Uterus (tissue), 4 donors: ENCODE measurements at places on chromosomes 16 and 17.

- no peak for DNase-seq
These were observed 2.3 kb downstream of the SLFN5 start for GRCh38 chr17:35245196-35245486.

DNA sequence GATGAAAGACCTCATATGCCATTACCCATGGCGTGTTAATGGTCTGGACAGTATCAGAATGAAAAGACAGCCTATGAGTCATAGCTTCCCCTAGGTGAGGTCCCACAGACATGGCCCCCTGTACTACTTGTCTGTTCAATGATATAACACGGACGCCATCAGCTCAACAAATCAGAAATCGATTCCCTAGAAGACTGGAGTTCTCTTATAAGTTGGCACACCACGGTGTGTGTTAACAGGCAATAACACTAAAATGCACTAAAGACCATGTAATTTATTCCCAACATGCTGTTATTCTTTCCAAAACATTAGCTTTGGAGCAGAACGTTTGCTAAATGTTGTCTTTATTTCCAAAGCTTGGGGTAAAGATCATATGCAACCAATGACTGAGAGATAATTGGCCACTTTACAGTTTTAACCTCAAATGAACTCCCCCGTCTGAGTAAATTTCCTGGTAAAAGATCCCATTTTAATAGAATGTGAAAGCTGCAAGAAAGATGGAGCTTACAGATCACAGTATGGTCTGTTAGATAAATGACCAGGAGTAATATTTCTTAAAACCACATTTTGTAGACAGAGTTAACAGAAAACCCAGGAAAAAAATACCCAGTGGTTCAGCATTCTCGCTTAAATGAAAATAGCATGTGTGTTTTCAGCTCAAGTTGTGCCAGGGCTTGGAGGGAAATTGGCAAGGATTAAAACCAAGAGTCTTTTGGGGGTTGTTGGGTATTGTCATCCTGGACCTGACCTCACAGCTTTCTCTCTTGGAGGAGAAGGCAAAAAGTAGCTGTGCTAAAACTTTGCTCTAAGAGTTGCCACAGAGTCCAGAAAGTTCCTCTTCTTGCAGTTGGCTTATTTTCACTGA lies 65.9 kb downstream of the PCTP start:
- no peak for DNase-seq

DNA sequence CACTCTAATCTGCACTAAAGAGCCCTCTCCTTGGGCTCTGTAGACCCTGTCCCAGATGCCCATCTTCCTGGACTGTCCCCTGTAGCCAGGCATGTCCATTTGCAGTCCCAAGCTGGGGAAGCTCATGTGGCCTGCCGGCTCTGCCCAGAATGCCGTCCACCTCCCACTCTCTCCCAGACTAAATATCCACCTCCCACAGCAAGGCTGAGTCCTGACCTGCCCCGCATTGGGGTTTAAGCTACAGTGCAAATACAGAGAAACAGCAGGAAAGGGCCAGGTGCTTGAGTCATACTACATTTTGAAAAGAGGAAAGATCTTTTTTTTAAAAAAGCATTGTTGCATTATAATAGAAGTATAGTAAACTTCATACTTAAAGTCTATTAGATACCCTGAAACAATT lies 3.0 kb downstream of the ST6GALNAC2 start:
- no peak for DNase-seq

- no peak for DNase-seq
These were observed 14.2 kb downstream of the CBX4 start for GRCh38 chr17:79824893-79825579.

GRCh38 chr17:80274331-80274730 lies 13.7 kb downstream of the RNF213 start:
- no peak for DNase-seq

DNA sequence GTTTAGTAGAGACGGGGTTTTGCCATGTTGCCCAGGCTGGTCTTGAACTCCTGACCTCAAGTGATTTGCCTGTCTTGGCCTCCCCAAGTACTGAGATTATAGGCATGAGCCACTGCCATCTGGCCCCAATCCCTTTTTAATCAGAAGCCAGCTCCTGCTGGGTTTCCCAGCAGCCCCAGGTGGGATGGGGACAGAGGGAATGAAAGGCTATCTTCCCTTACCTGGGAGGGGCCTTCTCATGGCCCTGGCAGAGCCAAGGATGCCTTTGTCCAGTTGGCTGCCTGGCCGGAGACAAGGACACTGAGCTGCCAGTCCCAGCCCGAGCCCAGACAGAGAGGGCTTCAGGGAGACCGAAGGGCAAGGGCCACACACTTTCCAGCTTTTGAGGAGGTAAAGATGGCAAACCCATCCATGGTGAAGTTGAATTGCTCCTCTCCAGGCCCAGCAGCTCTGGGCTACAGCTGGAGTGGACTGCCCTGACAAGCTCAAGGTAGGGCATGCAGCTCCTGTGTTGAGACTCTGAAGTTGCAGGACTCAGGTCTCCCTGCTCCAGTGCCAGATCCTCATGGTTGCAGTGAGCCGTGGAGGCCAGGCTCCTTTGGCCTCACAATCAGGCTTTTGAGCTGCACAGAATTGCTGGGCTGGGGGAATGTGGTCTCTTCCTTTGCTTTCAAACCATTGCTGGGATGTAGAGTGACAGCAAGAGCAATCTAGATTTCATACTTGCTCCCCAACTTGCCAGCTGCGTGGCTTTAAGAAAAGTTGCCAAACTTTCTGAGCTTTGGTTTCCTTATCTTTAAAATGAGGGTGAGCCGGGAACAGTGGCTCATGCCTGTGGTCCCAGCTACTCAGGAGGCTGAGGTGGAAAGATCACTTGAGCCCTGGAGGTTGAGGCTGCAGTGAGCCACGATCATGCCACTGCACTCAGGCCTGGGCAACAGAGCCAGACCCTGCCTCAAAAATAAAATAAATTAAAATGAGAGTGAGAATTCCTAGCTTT lies 44.5 kb upstream of the IL34 start:
- no peak for DNase-seq

- peak; percentile 9 for DNase-seq
These were observed 2.1 kb upstream of the ADGRG5 start for GRCh38 chr16:57540387-57540786.

GRCh38 chr17:81693509-81694210 lies 9.5 kb upstream of the MRPL12 start:
- DNase-seq = no peak

DNA sequence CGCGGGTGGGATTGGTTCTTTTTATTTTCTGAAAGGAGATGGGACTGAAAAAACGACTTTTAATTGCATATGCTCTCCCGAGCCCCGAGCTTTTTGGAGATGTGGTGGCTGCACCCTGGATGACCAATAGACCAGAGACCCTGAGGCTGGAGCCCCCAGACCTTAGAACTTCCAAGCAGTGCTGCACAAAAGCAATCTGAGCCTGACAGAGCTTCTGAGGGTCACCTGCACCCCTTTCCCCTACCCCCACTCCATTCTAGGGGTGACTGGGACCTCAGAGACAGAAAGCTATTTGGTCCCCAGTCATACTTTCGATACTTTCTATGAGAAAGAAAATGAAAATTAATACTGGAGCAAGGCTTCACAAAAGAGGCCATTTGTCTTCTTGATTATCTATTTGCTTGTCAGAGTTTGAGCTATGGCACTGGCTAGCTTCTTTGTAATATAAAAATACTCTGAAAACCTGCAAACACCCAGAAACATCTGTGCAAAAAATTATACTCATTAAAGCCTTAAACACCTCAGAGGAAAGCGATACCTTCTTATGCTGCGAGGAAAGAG lies 3.6 kb downstream of the HOXB4 start:
- DNase-seq = no peak

DNA sequence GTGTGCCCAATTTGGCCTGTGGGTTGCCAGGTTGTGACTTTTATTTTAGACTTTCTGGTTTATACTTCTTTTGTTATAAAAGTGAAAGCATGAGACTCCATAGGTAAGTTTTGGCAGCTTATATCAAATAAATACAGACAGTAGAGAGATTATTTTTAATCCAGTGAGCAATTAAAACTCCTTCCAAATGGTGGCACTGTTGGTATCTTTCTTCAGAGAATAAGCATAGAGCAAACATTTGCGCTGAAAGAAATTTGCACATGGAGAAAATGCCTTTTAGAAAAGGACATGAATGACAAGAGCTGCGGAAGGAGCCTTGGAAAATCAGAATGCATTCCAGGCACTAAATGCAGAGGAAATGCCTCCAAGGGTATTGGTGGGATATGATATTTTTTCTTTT lies 46.1 kb upstream of the DNAJA2 start:
- DNase-seq = no peak

DNA sequence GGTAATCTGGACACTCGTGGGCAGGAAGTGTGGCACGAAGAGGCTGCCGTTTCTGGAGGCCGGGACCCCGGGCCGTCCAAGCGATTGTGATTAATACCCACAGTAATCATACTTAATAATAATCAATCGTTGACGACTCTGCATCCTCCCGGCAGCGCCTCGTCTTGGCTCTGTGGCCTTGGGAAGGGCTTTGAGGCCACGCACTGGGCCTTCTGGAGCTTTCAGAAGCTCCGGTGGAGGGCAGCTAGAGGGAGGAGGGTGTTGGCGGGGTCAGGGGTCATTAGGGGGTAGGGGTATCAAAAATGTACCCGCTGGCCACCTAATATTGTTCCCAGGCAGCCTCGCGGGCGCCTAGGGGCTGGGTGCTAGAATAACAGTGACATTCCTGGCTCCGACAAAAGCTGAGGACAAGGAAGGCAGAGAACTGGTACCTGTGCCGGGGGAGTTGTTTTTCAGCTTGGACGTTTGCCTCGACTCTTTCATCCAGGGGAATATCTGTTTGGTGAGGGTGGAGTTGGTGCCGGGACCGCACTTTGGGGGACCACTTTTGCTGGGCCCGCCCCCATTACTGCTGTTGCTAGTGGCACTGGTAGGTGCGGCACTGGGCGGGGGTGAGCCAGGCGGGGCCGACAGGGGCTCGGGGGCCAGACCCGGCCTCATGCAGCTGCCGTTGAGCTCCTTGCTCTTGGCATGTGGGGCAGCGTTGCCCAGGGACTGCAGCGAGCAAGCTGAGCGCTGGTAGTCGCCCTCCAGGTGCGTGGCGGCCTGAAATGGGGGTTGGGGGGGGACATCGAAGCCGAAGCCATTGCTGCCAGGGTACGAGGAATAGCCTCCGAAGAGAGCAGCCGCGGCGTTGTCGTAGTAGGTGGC lies 6.9 kb upstream of the HOXB2 start:
- no peak for DNase-seq

GRCh38 chr17:50898369-50899004 lies 32.3 kb upstream of the TOB1 start:
- no peak for DNase-seq

DNA sequence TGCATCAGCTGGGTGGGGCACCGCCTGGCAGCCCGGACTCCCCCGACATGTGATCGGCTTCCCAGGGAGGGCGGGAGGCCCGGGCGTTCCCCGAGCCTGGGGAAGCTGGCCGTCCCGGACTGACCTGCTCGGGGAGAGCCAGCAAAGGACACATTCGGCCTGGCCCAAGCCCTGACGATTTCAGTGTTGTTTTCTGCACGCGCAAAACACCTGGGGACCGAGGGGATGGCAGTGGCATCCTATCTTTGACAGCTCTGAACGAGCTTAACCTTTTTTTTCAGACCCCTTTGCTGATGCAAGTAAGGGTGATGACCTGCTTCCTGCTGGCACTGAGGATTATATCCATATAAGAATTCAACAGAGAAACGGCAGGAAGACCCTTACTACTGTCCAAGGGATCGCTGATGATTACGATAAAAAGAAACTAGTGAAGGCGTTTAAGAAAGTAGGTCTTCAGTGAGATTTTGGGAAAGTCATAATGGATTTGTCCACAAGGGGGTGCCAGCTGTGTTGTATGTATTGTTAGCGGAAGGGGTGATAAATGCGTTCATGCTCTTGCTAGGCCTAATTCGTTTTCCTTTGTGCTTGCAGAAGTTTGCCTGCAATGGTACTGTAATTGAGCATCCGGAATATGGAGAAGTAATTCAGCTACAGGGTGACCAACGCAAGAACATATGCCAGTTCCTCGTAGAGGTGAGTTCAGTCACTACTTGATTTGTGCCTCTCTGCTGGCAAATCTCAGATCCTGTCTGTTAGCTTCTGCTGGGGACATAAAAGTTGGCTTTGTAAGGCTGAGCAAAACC lies 1.0 kb downstream of the EIF1 start:
- DNase-seq = peak; percentile 46

DNA sequence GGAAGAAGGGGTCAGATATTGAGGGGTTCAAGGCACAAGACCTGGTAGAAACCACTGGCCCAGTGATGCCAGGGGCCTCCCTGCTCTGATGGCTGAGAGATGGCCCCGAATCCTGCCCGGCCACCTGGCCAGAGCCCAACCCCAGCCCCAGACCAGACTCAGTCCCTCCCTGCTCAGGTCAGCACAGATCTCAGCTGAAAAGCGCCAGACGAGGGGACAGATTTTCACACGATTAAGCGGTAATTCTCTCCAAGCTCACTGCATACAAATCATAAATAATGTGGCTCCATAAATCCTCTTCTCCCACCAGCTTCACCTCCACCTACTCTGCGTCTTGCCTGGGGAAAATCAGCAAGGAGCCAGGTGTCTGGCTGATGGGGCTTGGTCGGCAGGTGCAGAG lies 57.1 kb downstream of the ENGASE start:
- DNase-seq = no peak

DNA sequence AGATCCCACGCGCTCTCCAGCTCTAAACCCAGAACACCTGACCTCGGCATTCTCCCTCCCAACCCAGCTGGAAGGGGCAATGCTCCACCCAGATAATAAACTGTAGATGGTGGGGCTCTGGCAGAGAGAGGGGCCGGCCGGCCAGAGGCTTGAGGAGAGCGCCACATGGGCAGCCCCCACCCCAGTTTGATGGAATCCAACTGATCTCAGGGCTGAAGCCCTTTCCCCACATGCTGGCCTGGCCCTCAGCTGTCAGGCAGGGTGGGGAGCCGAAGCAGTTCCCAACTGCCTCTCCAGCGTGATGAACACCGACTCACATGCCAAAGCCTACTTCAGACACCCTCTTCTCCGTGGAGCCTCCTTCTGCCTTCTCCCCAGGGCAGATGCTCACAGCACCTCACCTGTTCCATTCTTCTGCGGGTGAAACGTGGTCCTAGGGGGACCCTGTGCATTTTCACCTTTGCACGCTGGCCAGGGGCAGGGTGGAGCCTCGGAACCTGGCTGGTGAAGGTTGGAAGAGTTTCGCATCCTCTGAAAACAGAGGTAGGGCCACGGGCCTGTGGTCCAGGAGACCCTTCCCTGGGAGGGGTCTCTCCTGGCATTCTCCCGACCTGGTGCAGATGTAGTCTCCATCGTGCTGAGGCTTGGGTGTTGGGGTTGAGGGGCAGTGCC lies 65.7 kb upstream of the ZNF469 start:
- DNase-seq = no peak

DNA sequence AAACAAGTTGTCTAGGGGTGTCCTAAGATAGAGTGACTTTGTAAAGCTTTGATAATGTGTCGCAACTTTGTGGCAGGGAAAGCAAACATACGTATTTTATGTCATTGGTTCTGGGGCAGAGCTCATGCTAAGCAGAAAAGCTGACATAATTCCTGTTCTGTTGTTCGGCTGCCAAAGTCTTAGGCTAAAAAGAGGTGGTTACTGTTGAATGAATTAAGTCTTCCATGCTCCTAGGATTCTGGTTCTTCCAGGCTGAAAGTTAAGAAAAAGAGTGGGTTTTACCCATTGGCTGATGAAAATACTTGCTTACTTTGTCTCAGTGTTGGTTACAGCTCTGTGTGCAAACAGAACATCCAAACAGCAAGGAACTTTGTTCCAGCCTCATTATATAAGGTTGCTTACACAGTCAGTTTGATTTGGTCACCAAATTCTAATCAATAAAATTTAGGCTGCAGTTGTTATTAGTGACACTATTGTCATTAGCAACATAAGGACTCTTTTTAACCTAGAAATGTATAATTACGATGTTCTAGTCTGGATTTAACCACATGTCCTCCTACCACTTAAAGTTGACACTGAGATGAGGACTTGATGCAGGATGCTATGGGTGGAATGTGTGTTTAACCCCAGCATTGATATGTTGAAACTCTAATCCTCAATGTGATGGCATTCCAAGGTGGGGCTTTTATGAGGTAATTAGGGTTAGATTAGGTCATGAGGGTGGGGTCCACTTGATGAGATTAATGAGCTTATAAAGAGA lies 114.0 kb upstream of the GOT2 start:
- no peak for DNase-seq
